ENCODE measurements at places on chromosomes 5 and 9. TPM values are rescaled to one million over a fixed set of nuclear protein-coding genes. Genes with fewer than 3 reads are reported as not detected.

The DMRT3 gene
- not detected for total RNA-seq

The SPATA31E1 gene
- not detected for total RNA-seq

The SHISAL2B gene
- not detected for total RNA-seq

The AP3S1 gene
- 63.4 TPM for total RNA-seq

The NOL8 gene
- total RNA-seq, result 56.6 TPM

DNA sequence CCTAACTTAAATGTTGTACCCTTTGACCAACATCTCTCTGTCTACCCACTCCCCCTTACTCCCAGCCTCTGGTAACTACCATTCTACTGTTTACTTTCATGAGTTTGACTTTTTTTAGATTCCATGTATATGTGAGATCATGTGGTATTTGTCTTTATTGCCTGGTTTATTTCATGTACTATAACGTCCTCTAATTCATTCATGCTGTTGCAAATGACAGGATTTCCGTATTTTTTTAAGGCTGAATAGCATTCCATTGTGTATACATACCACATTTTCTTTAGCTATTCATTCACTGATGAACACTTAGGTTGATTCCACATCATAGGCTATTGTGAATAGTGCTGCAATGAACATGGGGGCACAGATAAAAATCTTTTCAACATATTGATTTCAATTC is 11.8 kb upstream of the NDUFB6 start:
- DNase-seq, result no peak

DNA sequence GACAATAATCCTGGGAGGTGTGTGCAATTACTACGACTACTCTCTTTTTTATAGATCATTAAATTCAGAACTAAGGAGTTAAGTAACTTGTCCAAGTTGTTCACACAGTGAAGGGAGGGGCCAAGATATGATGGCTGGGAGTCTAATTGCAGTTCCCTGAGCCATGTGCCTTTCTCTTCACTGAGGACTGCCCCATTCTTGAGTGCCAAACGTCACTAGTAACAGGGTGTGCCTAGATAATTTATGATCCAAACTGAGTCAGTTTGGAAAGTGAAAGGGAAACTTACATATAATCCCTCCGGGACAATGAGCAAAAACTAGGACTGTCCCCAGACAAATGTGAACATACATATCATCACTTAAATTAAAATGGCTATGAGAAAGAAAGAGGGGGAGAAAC is 20.2 kb downstream of the IL7R start:
- DNase-seq, result no peak

GRCh38 chr9:34994260-34994899 is 4.8 kb downstream of the DNAJB5 start:
- DNase-seq, result no peak

DNA sequence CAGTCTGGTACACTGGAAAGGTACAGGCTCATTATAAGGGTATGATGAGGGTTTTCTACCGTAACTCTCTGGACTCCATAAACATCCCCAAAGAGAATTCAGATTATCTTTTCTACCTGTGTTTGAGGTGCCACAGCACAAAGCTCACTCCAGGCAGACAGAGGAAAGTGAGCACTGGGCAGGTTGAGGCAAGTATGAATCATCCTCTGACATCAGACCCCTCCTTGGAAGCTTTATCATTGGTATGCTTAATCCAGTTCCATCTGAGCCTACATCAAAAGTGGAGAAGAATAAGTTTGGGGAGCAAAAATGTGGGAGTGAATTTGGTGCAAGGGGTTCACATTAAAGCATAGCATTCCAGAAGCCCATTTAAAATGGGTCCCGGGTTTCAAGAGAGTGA is 21.7 kb downstream of the C9orf152 start:
- no peak for DNase-seq

Data from activated T-cell treated with anti-CD3 and anti-CD28 coated beads, Interleukin-2, amount 50 U/mL, for 72 hours (primary cell).